ENCODE measurements at places on chromosomes 2 and 18.

DNA sequence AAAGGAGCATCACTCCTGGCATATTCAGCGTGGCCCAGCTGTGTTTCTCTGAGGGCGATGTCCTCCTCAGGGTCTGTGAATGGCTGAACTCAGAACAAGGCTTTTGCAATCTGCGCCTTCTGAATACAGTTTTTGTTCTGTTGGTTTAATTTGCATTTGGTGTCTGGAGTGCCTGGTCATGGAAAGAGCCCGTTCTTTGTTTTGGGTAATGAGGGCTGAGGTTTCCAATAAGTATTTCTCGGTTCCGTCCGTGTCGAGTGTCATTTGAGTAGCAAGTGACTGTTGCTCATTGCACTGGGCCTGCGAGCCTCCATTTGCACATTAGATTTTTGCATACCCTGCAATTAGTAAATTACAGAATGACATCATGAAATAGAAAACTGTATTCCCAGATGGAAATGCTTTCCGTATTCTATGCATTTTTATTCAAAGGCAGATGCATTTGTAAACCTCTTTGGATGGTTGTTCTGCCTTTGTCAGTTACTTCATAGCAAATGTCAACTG is 57.3 kb downstream of the NEDD4L start:
- no peak for DNase-seq

DNA sequence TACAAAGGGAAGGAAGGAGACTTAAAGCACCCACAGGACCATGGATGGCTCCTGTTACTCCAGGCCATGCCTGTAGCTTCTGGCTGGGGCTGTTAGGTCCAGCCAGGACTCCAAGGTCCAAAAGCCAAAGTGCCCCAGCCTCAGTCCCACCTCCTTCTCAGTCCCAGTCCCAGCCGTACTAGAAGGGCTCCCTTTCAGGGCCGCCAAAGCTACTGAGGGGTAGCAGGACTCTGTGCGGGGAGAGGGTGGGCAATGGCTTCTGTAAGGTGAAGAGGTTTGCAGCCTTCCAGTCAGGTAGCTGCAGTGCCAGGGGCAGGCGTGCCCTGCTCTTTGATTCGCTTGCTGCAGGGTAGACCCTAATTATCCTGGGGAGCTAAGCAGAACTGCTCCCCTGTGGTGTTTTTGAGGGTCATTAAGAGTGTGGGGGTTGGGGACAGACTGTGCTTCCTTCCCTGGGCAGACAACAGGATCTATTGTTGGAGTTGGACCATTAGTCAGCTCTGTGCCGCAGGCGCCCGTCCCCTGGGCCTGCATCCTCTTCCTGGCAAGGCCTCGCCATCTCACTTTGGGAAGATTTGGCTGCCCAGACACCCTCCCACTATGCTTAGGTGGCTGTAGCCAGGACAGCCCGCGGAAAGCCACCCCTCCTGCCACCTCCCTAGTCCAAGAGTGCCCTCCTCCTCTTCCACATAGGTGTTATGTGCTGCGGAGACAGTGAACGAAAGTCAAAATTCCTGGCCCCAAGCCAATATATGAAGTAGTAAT is 118.8 kb downstream of the ZBTB7C start:
- no peak for DNase-seq

GRCh38 chr2:226474131-226474530 is 325.5 kb downstream of the IRS1 start:
- no peak for DNase-seq

DNA sequence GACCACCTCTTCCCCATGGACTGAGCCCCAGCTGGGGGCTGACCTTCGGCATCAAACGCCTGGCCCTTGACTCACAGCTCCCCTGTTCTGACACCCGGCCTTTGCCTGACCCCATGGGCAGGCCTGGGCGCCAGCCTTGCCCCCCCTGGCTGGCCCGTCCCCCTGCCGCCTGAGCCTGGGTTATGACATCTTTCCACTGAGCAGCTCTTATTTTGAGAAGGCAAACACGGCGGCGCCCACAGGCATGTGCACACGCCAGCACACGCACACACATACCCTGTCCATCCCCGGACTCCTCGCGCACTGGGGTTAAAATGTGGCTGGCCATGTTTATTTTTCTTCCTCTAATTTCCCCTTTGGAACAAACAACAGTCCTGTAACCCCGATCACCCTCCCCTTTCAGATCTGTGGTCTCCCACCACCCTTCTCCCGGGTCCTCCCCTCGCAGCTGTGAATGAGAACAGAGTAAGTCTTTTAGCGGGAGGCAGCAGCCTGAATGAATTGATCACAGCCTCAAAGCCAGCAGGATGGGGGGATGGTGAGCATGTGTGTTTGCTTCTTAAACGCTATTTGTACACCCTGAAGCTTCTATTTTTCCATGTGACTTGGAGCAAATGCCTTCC is 11.8 kb upstream of the ATOH8 start:
- DNase-seq, result no peak

All from stimulated activated CD4-positive, alpha-beta T cell treated with anti-CD3 and anti-CD28 coated beads, TNF-alpha, amount 100 ng/mL, for 4 hours (primary cell).